NCI-H460 (cell line): ENCODE measurements at places on chromosomes 6 and 20.
A peak's percentile ranks its signal among the peaks of the same experiment; 100 is the strongest.

GRCh38 chr20:25032478-25033264 is 25.3 kb downstream of the ACSS1 start:
- no peak for DNase-seq

GRCh38 chr6:10412461-10413261 is 2.2 kb downstream of the TFAP2A start:
- no peak for DNase-seq

GRCh38 chr6:113819169-113819830 is 37.8 kb upstream of the MARCKS start:
- no peak for DNase-seq

DNA sequence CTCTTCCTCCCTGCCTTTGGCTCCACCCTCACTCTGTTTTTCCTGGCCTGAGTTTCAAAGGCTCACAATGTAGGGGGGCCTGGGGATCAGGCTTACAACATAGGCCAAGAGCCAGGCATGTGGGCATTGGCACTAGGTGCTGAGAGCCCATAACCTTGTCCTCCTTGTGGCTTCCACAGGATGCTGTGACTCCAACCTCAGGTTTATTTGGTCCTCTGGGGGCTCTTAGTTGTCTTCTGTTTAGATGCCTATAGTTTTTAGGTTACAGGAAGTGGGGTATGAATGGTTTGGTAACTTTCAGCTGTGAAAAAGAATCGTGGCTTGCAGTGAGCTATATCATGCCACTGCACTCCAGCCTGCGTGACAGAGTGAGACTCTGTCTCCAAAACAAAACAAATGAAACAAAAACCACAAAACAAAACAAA is 25.6 kb downstream of the MMP24 start:
- no peak for DNase-seq

DNA sequence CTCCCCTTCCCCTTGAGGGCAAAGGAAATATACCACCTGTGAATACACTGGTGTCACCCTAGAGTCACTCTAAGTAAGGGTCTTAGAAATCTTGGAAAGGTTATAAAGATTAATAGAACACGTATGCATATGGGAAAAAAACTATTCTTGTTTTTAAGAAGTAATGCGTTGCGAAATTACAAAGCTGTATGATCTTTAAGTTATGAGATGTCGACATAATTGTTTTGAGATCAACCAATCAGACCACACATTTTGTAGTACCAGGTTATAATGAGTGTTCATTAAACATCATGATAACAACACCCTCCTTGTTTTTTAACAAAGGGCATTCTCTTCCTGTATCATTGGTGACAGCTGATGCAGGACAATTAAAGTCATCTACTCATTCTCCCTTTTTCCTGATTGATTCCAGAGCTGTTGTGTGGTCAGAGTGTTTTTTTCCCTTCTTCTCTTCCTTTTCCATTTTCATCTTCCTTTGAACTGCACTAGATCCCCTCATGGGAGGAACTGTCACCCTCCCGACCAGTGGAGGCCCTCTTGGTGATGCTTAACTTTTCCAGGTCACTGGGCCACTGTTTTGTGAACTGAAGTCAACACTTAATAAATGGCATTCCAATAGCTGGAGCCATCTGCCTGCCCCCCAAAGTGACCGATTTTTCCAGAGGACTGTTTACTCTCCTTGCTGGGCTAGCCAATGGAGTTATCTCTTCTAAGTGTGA is 37.0 kb downstream of the PRDM1 start:
- DNase-seq, result no peak

DNA sequence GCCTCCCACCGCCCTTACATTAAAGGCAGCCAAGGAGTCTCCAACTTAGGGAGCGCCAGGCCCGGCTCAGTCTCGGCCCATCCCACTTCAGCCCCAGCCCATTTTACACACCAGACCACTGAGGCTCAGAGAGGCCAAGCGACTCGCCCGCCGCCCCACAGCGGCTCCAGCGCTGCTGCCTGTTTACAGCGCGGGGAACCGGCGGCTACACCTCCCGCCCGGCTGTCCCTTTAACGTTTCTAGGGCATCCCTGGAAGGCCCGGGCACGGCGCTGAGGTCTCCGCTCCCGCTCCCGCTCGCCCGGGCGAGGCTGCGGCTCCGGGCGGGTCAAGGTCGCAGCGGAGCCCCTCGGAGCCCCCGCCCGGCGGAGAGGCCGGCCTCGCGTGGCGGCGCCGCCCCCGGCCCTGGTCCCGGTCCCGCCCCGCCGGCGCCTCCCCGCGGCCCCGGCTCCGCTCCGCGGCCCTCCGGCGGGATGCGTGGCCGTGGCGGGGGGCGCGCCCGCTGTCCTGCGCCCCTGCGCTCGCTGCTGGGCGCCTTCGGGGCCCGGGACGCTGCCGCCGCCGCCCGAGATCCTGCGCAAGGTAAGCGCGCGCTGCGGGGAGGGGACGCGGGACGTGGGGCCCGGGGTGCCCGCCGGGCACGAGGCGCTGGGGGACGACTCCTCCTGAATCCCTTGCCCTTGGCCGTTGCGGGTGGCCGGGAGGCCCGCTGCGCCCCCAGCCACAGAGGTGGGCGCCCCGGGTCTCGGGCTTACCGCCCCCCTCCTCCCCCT is 27.1 kb upstream of the PHACTR3 start:
- DNase-seq, result no peak

DNA sequence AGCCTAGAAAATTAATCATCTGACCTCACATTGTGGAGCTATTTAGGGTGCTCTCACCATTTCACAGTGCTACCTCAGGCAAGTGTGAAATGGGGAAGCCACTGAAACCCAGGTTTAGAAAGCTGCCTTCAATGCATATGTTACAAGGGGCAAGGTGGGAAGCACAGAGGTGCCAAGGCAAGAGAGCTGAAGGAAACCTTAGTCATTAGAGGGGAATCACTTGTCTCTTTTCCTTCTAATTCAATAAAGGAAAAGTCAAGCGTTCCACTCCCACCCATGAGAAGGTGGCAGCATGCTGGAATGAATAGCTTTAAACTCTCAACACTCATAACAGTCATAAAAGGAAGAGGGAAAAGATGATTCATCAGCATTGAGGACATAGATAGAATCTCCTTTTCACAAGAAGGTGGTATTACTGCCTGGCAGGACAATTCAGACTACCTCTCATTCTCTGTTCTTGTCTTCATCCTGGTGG is 251.9 kb upstream of the IRAK1BP1 start:
- DNase-seq, result no peak

GRCh38 chr20:33687370-33687915 is 1.3 kb upstream of the E2F1 start:
- no peak for DNase-seq

DNA sequence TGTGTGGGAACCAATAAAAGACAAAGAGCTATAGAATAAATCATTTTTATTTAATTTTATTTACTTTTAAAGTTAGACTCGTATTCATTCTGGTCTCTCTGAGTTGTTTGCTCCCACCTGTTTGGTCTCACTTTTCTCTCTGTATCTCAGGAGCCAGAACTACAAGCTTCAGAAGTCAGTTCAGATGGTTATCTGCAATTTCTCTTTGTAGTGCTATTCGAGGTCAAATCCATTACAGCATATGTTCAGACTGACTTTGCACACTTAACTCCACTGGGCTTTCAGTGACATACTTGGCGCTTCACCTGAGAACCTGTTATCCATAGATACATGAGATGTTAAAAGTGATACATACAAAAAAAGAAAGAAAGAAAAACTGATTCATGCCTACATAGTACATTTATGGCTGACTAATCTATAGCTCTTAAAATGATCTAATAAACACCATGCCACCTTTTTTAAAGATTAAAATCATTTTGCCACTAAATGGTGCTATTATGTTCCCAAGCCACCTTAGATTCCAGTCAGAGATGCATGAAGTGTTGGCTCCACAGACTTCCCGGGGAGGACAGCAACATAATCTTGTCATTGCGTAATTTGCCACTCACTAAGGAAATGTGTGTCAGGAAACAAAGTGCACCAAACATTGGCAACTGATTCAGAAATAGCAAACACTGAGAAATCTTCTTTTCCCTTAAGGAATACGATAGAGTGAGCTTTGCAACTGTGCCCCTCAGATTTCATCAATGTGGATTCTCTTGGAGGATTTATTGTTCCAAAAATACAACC is 396.7 kb downstream of the HACE1 start:
- DNase-seq, result peak; percentile 23

GRCh38 chr6:53750052-53750650 is 44.7 kb upstream of the LRRC1 start:
- DNase-seq, result no peak

DNA sequence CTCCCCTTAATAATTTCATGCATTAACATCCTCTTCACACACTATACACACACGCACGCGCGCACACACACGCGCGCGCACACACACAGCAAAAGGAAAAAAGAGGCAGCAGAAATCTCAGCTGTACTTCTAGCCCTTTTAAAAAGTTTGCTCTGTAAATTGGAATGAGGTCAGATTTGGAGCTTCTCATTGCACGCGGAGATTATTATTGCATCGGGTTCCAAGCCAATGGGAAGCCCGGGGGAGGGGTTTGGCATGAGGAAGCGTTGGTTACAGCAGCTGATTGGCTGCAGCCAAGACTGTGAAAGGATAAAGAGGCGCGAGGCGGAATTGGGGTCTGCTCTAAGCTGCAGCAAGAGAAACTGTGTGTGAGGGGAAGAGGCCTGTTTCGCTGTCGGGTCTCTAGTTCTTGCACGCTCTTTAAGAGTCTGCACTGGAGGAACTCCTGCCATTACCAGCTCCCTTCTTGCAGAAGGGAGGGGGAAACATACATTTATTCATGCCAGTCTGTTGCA is at the start of gene SOX4:
Gene SOX4 (plus strand): TSS at position 340 of the 515 bp plus-strand sequence. CDS start 784 bp downstream, outside the sequence.
- peak; percentile 95 for DNase-seq

- no peak for DNase-seq
Measured at GRCh38 chr20:58459058-58459750, 56.0 kb downstream of the APCDD1L start.

DNA sequence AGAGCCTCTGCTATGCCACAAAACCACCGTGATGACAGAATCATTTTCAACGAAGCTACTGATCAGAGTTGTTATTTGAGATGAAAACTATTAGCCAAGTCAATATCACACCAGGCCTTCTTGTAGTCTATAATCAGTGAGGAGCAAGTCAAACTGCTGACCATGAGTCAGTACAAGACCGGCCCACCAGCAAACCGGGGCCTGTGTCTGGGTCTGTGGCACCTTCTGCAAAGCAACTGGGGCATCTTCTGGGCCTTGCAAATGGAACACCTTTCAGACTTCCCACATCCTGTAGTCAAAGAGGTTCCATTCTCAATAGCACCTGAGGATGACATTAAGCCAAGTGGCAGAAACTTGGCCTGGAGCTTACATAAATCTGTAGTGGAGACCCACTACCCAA is 38.5 kb downstream of the CPXM1 start:
- DNase-seq, result no peak

- DNase-seq, result no peak
Measured at GRCh38 chr6:162395181-162395580, 332.4 kb downstream of the PRKN start.

GRCh38 chr20:31988430-31989015 is 20.6 kb downstream of the XKR7 start:
- no peak for DNase-seq

GRCh38 chr20:13425381-13426135 is 204.5 kb downstream of the ISM1 start:
- no peak for DNase-seq

DNA sequence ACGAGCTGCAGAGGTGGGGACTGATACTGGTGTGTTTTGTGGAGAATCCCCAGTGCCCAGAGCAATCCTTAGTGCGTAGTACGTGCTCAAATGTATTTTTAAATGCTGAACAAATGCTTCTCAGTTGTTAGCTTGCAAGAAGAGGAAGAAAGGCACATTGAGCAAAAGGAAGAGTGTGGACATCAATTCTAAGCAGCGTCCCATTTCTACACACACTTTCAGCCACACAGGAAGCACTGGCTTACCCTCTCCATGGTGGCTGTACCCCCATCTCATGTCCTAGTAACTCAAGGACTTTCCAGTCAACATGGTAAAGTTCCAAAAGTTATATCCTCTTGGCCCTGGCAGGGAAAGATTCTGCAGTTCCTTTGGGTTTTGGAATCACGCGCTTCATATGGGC is 98.8 kb upstream of the NXT1 start:
- DNase-seq, result no peak

DNA sequence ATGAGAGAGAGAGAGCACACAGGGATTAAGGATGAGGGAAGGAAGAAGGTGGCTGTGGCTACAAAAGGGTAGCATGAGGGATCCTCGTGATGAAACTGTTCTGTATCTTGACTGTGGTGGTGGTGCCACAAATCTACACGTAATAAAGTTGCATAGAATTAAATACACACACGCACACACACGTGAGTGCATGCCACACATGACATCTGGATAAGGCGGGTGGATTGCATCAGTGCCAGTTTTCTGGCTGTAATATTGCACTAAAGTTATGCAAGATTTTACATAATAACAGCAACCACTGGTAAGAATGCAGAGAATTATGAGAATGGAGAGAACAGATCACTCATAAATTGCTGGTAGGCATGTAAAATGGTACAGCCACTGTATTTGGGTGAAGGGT is 16.9 kb upstream of the STK35 start:
- DNase-seq, result no peak

DNA sequence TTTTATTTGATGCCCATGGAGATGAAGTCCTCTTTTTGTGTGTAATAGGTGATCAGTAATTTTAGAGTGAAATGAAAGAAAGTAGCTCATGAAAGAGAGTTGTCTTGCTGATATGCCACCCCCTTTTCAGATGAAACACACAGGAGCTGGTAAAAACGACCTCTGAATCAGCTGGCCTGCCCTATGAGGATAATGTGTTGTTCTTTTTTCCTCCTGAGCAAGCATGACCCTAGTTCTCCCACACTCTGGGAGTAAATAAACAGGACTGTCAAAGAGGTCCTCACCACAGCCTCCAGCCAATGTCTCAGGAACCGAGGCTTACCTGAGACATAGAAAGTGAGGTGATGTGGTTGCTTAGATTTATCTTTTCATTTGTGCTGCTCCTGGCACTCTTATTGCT is 29.5 kb downstream of the GPX5 start:
- DNase-seq, result no peak

DNA sequence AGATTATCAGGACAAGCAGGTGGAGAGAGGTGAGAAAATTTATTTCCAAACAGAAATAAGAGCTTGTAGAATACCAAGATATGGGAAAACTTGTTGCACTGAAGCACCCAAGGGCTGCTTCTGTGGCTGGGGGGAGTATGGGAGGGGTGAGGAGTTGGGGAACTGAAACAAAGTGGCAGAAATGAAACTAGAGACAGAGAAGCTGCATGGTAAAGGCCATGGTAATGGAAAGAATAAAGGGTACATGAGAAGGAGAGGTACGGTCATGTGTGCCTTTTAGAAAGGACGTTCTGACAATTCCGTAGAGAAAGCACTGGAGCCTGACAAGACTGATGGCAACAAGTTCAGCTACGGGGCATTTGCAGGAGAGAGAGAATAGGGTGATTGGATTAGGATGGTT is 51.6 kb upstream of the RIN2 start:
- DNase-seq, result no peak

GRCh38 chr6:33057222-33058150 is 16.0 kb downstream of the HLA-DPA1 start:
- no peak for DNase-seq

GRCh38 chr20:40683221-40683893 is 5.7 kb downstream of the MAFB start:
- DNase-seq, result no peak
